ENCODE measurements at places on chromosomes 1 and 21.
A peak's percentile ranks its signal among the peaks of the same experiment; 100 is the strongest.

GRCh38 chr1:181396171-181396670 lies 87.1 kb upstream of the CACNA1E start:
- DNase-seq = peak; percentile 76

DNA sequence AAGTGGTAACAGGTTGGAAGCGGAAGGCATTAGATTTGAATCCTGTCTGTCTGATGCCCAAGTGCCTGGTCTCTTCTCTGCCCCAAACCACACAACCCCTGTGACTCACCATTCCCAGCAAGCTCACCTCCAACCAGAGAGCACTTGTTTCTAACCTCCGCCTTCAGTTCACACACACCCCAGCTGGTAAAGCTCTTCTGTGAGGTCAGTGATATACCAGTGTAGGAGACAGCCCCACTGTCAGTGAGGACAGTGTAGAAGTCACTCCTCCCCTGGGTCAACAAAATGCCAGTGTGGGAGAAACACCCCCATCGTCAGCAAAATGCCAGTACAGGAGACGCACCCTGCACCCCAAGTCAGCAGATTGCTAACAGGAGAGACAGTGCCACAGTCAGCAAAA lies 2.6 kb downstream of the RIMS3 start:
- peak; percentile 47 for DNase-seq

GRCh38 chr1:207304710-207305488 lies 16.6 kb upstream of the CD55 start:
- DNase-seq = no peak

- DNase-seq = no peak
These were observed 4.3 kb downstream of the SERTAD4 start for GRCh38 chr1:210236840-210237409.
